ENCODE measurements at places on chromosomes 6 and 20.

GRCh38 chr20:11740975-11741374, 176.7 kb upstream of the BTBD3 start:
- DNase-seq = no peak

DNA sequence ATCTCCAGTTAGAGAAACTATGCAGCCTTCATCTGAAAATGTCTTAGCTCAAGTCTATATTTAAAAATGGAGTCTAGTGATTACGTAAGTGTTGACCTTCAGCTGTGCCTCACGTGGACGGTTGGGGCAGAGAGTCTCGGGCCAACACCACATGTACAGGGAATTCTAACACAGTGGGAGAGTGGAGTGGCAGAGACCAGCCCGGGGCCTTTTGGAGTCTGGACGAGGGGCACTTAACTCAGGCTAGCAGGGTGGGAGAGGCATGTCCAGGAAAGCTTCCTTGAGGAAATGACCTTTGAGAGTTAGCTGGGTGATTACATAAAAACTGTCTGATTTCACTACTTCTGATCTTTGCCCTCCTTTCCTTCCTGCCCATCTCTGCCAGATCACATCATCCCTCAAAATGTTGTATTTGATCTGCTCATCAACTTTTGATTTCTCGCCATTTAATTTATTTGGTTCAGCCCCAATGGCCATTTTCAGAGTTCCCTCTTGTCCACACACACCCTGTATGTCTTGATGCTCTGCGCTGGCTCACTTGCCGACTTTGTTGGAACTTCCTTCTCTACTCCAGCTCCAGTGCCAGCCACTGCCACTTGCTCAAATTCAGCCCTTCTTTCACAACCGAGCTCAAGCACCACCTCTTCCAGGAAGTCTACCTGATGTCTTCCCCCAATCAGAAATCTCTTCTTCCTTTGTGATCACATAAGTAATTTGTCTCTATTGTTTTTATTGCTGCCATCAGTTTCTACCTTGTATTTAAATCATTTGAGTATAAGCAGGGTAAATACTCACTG, 2.6 kb downstream of the ARMC2 start:
- DNase-seq = no peak

DNA sequence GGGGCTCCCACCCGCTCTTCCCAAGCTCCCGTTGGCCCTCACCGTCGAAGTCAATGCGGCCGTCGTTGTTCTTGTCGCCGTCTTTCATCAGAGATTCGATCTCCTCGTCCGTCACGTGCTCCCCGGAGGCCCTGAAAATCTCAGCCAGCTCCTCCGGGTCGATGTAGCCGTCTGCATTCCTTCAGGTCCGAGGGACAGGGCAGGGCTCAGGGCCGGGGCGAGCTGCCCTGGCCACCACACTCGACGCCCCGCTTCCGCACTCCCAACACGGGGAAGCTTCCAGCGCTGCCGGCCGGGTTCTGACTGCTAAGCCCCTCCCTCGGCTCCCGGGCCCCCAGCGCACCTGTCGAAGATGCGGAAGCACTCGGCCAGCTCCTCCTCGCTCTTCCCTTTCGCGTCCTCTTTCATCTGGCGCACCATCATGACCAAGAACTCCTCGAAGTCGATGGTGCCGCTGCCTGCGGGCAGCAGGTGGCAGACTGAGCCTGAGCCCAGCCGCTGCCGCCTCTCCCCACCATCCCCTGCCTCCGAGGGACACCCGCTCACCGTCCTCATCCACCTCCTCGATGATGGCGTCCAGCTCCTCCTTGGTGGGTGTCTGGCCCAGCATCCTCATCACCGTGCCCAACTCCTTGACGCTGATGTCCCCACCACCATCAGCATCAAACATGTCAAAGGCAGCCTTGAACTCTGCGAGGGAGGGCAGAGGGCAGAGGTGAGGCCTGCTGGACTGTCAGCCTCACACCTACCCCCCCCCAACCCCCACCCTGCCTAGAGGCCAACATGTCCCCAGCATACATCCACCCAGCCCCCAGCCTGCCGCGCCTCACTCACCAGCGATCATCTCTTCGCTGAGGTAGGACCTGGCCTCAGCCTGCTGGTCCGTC, 2.9 kb downstream of the TNNC2 start:
- no peak for DNase-seq

GRCh38 chr6:2220154-2220553, 25.3 kb downstream of the GMDS start:
- DNase-seq = no peak

GRCh38 chr6:88236612-88237360, 70.6 kb upstream of the CNR1 start:
- DNase-seq = no peak

GRCh38 chr20:62829231-62830230, 12.7 kb downstream of the COL9A3 start:
- no peak for DNase-seq

DNA sequence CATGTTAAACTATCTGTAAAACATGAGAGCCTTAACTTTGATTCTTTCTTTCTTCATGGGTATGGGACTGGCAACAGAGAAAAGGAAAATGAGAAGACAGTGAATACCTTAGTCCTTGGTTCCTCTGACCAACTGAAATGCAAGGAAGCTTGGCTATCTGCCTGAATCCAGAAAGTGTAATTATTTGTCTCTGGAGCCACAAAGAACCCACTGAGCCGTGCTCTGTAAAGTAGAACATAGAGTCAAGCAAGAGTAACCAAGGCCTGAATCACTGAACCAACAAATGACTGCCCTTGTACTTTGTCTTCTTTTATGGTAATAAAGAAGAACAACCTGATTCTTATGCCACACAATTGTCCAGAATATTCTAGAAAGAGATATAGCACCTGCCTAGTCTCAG, 27.6 kb downstream of the PKHD1 start:
- DNase-seq = no peak

- no peak for DNase-seq
Observed at GRCh38 chr6:168159506-168159905, 80.5 kb upstream of the FRMD1 start.
